ENCODE measurements at places on chromosomes 13 and 19.

- DNase-seq = no peak
Measured at GRCh38 chr19:30249911-30250310, 122.3 kb upstream of the ZNF536 start.

DNA sequence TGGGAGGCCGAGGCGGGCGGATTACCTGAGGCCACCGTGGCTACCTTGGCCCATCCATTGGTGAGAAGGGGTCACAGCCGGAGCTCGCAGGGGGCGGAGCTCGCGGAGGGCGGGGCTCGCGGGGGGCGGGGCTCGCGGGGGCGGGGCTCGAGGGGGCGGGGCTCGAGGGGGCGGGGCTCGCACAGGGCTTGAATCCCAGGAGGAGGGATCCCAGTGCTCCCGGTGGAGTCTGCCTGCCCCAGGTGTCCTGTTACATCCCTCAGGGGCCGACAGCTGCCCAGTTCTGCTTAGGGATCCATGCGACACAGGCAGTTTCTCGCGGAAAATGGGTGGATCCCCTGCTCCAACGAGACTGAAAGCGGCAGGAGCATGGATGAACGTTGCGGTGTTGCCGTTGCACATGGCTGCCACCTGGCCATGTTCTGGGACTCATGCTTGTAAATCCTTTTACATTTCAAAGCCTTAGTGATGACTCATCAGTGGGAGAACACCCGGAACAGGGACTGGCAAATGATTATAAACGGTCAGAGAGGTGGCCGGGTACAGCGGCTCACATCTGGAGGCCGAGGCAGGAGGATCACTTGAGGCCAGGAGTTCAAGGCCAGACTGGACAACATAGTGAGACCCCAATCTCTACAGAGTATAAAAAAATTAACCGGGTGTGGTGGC is 25.1 kb downstream of the TMPRSS9 start:
- DNase-seq = no peak

GRCh38 chr13:21594715-21595545 is 9.0 kb downstream of the MICU2 start:
- no peak for DNase-seq

GRCh38 chr13:29310806-29311205 is 284.7 kb downstream of the SLC7A1 start:
- DNase-seq = no peak

DNA sequence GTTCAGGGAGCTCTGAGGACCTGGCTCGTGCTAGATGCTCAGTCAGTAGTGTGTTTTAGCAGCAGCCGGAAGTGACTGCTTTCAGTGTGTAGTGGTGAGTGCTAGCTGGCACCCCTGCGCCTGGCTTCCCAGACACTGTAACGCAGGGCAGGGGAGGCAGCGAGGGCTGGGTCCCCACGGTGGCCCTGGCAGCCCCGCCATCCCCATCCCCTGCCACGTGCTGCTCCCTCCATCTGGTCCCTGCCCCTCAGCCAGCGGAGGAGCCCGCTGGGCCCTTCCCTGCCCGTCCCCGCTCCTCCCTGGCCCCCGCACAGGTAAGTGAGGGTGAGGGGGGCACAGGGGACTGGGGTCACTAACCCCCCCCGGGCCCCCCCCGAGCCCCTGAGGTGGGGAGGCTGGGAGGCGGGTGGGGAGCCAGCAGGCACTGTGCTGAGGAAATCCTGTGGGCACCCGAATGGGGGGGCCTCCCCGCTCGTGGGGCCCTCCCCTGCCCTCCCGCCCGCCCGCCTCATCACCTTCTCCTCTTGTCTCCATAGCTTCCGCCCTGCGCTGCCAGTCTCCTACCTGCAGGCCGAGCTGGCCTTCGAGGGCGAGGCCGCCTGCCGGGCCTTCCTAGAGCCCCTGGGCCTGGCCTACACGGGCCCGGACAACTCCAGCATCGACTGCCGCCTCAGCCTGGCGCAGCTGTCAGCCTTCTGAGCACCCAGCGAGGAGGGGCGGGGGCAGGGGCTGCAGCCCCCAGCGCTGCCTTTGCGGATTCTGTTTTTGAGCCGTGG is 3.2 kb downstream of the LENG9 start:
- DNase-seq = no peak

- no peak for DNase-seq
Measured at GRCh38 chr19:4181053-4181508, 1.3 kb downstream of the SIRT6 start.

DNA sequence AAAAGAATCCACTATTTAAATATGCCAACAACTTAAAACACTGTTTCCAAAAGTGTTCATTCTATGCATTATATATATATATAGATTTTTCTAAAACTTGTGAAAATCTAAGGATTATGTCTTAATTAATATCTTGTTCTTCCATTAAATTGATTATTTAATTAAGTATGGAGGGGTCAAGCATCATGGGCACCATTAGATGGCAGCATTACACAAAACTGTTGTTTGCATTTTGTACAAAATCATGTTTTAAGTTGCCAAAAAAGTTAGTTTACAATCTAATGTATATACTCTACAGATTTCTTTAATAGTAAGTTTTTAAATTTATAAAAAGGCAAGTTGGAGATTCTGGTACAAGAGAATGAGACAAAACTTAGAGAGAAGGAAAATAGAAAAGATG is 213.2 kb upstream of the EDNRB start:
- DNase-seq = no peak

DNA sequence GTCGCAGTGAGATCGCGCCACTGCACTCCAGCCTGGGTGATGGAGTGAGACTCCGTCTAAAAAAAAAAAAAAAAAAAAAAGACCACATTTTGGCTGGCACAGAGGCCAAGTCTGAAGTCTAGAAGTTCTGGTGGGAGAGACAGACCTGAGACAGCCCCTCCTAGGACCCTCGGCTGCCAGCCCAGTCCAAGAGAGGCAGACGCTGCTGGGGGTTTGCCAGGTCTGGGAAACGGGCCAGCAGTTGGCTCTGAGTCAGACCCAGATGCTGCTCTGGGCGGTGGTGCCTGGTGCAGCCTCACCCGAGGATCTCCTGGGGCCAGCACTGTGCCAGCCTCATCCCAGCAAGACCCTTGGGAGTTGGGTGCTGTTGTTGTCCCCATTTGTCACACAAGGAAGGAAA is 5.8 kb downstream of the FCHO1 start:
- no peak for DNase-seq

DNA sequence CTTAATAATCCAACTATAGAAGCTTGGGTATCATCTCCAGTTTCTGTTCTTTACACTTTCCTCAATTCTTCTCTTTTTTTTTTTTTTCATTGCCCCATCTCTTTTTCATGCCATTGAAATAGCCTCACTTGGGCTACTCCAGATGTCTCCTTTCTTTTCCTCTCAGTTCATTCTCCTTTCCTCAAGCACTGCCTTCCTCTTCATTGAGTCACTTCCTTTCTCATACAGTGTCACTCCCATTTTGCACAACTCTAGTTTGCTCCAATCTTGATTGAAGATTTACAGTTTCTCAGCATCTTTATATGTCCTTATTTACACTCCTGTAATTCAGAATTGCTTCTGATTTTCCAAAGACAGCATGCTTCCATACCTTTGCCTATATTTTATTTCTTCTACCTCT is 61.3 kb downstream of the IPO5 start:
- DNase-seq = no peak

DNA sequence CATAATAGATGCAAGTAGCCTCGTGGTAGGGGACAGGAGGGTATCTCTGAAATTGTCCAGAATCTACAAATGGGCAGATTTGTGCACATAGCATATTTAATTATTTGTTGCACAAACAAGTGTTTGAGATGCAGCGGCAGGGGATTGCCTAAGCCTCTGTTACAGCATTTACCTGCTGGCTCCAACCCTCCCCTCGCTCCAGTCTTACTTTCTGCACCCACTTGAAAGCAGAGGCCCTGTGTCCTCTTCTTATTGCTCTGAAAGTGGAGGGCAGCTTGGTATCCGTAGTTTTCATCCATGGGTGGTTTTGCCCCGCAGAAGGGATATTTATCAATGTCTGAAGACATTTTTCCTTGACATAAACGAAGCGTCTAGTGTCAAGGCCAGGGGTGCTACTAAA is 73.0 kb upstream of the STK24 start:
- DNase-seq = no peak

GRCh38 chr13:114115796-114116195 is 16.6 kb downstream of the RASA3 start:
- DNase-seq = no peak

GRCh38 chr13:44756276-44756810 is 180.2 kb upstream of the TSC22D1 start:
- no peak for DNase-seq

GRCh38 chr13:102970542-102970941 is 95.7 kb downstream of the SLC10A2 start:
- no peak for DNase-seq

DNA sequence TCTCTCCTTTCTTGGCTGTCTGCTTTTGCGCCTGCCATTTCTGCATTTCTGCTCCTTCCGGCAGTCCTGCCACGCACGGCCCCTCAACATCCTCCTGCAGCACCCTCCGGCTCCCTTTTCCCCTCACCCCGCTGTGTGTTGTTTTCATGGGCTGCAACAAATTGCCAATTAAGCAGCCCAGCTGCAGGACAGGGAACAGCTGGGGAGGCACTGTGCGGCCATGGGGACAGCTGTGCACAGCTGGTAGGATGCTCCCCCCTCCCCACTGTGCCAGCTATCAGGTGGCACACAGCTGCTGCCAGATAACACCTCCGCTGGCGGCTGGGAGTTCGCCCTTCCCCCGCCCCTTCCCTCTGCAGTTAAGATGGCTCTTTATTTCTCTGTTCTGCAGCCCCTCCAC is 25.4 kb downstream of the LYL1 start:
- no peak for DNase-seq

DNA sequence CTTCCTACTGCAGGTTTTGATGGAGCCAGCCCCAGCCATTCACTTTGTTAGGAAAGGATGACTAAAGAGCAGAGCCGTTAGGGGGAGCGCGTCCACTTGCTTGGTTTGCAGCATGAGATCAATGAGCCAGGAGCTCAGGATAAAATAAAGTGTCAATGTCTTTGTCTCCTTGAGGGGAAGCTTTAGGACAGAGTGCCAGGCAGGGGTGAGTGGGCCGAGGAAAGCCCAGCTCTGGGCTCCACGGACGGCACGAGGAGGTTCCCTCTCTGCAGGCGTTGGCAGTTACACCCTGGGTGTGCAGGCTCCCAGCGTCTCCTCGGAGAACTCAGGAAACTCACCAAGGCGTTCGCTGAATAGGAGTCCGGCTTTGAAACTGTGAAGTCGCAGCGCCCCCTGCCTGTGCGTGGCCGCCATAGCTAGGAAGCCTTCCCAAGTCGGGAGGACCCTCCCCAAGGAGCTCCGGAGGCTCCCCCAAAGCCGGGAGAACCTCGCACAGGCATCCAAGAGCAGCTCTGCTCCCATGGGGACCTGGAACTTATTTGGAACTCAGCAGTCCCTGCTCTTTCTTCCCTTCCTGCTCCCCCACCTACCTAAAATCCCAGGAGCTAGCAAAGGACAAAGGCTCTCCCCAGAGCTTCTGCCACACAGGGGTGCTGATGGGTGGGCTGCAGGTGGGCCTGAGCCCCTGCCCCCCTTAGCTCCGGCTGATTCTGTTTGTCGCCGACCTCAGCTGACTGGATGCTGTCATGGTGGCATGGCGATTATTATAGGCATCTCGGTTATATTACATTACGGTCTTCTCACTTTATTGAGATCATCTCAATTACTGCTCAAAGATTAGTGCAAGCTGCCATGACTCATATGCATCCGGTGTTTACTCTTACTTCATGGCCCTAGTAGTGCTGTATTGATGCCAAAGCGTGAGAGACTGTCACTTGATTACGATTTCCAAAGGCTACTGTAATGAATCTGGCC is 34.4 kb downstream of the GSX1 start:
- DNase-seq = peak; percentile 61

- DNase-seq = no peak
Measured at GRCh38 chr19:46913852-46914430, 53.1 kb downstream of the ARHGAP35 start.

GRCh38 chr13:74162135-74162534 is 27.9 kb upstream of the KLF12 start:
- DNase-seq = no peak

DNA sequence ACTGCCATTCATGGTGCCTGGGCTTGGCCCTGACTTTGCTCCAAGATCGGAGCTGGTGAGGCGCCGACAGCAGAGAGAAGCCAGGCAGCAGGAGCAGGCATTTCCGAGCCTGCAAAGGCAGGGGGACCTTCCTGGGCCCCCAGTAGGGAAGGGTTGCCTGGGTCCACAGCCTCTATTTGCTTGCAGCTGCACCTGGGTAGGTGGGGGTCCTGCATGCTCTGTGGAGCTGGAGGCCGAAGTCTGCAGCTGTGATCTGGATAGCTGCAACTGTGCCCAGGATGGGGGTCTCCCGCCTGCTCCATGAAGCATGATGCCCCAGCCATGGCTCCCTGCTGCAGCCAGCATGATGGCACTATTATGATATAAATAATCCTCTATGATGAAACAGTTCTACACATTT is 2144.2 kb downstream of the PCDH9 start:
- DNase-seq = no peak

DNA sequence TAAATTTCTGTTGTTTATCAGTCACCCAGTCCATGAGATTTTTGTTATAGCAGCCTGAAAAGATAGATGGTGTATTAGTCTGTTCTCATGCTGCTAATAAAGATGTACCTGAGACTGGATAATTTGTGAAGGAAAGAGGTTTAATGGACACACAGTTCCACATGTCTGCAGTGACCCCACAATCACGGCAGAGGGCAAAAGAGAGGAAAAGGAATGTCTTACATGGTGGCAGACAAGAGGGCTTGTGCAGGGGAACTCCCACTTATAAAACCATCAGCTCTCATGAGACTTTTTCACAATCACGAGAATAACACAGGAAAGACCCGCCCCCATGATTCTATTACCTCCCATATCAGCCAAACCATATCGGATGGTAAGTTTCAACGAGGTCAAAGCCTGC is 309.2 kb downstream of the LIG4 start:
- no peak for DNase-seq

GRCh38 chr13:106990594-106990993 is 422.7 kb upstream of the ARGLU1 start:
- DNase-seq = no peak

DNA sequence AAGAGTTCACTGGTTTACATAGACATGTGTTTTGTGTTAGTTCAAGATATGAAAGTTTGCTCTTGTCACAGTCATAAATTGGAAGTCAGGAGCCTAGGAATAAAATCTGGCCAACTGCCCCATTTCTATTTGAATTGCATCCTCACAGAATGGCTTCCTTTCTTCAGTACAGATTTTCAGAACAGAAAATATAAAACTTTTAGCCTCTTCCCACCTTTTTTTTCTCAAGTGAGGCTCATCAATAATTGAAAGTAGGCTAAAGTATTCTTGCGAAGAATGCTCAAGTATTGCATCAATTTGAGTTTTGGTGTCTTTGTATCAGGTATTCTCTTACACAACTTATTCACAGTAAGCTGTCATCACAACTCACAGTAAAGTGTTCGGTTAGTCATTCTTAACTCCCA is 802.7 kb downstream of the PCDH9 start:
- DNase-seq = no peak

GRCh38 chr19:23686621-23687423 is at the start of gene ZNF675:
Gene ZNF675, minus strand, starts transcription at chr19:23687212. Its CDS starts 179 bp downstream, at chr19:23687033.
- DNase-seq = peak; percentile 79

- no peak for DNase-seq
Measured at GRCh38 chr19:33303791-33304345, 1.5 kb upstream of the CEBPA start.

GRCh38 chr19:17108453-17108784 is 32.8 kb downstream of the MYO9B start:
- no peak for DNase-seq

- no peak for DNase-seq
Measured at GRCh38 chr13:113220877-113221276, 11.5 kb downstream of the CUL4A start.
